Suppressor macrophage treated with lipopolysaccharide for 1 hour (primary cell): ENCODE measurements at places on chromosomes 12 and 14.

GRCh38 chr12:26524862-26525465 lies 308.0 kb downstream of the ITPR2 start:
- peak; percentile 33 for DNase-seq

GRCh38 chr12:59070322-59070933 lies 150.1 kb upstream of the LRIG3 start:
- DNase-seq = no peak

DNA sequence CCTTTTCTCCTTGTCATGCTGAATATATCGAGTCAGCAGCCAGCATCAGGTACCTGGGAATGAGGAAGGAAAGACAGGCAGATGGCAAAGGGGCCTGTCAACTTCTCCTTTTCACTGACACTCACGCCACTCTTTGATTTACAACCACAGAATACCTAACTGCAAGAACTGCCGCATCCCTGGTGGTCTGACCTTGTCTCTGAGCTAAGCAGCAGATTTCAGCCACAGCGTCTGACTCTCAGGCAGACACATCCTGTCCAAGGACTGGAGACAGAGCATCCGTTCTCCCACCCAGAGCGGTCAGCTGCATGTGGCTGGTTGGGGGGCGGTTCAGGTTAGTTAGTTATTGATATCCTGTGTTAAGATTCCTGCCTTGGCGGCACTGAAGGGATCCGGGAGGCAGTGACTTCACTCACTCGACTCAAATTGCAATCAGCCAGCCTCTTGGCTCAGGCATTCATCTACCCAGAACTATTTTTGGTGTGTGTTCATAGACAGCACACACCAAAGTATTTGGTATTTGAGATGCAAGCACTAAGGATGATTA lies 11.2 kb upstream of the MAP1LC3B2 start:
- DNase-seq = peak; percentile 34

DNA sequence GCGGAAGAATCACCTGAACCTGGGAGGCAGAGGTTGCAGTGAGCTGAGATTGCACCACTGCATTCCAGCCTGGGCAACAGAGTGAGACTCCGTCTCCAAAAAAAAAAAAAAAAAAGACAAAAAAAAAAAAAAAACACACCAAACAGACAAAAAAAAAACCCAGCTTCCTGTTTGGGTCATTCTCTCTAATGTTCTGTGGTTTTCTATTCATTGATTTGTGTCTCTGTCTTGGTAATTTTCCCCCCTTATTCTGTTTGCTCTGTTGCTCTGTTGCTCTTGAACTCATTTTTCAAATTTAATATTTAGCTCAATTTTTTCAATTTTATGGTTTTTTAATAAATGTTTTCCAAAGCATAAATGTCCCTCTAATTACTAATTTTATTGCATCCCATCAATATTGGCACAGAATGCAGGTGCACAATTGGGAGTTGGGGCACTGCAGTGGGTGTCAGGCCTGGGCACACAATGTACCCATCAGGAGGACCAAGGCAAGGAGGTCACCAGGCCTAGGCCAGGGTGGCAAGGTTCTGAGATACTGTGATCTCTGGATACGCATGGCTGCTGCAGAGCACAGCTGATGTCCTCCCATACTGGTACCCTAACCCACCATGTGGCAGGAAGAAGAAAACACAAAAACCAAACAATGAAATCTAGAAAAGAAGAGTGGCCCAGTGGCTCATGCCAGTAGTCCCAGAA lies 8.0 kb upstream of the GNPTAB start:
- no peak for DNase-seq
